Left lung (tissue), 14 donors: ENCODE measurements at places on chromosomes 7 and 10. TPM values are rescaled to one million over a fixed set of nuclear protein-coding genes. Genes with fewer than 3 reads are reported as not detected.

DNA sequence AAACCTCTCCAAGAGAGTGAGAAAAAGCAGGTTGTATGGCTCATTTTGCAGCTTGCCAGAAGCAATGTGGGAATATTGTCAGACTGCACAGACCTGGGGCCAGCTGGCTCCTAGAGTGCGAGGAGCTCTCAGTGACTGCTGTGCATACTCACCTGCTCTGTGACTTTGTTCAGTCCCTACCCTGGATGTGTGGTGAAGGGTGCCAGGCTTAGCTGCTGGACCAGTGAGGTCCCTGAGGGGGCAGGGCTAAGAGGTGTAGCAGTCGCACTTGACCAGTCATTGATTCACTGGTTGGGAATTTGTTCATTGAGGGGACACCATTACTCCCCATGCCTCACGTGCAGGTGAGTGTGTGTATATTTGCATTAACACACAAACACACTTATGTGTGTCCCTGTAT lies 60.1 kb downstream of the IKZF1 start:
- H3K27me3 ChIP-seq, result no peaks in the 10 kb centered on the region
- DNase-seq, result no peak
- no peak overlapping the region for H3K4me3 ChIP-seq
- peaks cover 29% of the 10 kb centered on the region for H3K4me1 ChIP-seq
- peak overlapping the region; percentile 7 for H3K27ac ChIP-seq

- peaks cover 95% of the 10 kb centered on the region for H3K27me3 ChIP-seq
- no peaks in the 10 kb centered on the region for H3K36me3 ChIP-seq
- H3K27ac ChIP-seq, result no peak overlapping the region
- no peak for DNase-seq
Measured at GRCh38 chr7:155507576-155507975, 38.8 kb downstream of the CNPY1 start.

DNA sequence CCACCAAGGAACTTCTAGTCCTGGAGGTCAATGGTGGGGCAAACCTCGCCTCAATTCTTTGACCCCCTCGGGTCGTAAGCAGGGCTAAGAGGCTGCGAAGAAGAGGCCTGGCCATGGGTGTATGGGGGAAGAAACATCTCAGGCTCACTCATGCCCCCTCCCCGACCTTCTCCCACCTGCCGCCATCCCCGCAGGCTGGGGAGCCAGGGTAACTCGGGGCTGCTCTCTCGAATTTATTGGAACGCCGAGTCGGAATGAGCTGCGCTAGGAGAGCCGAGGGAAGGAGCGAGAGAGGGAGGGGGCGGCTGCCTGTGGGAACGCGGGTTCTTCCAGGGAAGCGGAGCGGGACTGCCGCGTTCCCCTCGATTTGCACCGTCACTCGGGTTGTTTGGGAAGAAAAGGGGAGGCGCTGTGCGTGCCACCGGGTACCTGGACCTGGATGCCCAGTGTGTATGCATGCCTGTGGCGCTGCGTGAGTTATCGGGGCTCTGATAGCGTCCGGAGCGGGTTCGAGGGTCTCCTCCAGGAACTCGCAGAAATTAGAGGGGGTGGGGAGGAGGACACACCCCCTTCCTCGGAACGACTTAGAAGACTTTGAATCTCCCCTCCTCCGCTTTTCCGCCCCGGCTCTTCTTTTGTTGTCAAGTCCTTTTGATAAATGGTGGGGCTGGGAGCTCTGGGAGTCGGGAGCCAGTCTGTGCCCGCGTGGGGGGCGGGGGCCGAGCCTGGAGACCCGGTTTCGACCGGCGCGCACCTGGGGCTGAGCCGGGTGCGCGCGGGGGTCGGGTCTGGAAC lies 1.8 kb upstream of the ZNF503 start:
- peaks cover 98% of the 10 kb centered on the region for H3K27me3 ChIP-seq

- no peaks in the 10 kb centered on the region for H3K27me3 ChIP-seq
- H3K27ac ChIP-seq, result no peak overlapping the region
- H3K36me3 ChIP-seq, result no peaks in the 10 kb centered on the region
- H3K4me1 ChIP-seq, result peaks cover 15% of the 10 kb centered on the region
- H3K4me3 ChIP-seq, result no peak overlapping the region
- DNase-seq, result no peak
Measured at GRCh38 chr10:114665406-114665805, 7.3 kb upstream of the ABLIM1 start.

GRCh38 chr7:106756884-106757283 lies 95.9 kb upstream of the CCDC71L start:
- no peaks in the 10 kb centered on the region for H3K4me1 ChIP-seq
- H3K27ac ChIP-seq, result no peak overlapping the region
- no peaks in the 10 kb centered on the region for H3K36me3 ChIP-seq
- no peak for DNase-seq
- H3K27me3 ChIP-seq, result no peaks in the 10 kb centered on the region

GRCh38 chr7:103915680-103916357 lies 73.6 kb downstream of the RELN start:
- no peaks in the 10 kb centered on the region for H3K4me1 ChIP-seq
- no peak for DNase-seq
- H3K36me3 ChIP-seq, result no peaks in the 10 kb centered on the region
- H3K27me3 ChIP-seq, result no peaks in the 10 kb centered on the region
- H3K4me3 ChIP-seq, result no peak overlapping the region

DNA sequence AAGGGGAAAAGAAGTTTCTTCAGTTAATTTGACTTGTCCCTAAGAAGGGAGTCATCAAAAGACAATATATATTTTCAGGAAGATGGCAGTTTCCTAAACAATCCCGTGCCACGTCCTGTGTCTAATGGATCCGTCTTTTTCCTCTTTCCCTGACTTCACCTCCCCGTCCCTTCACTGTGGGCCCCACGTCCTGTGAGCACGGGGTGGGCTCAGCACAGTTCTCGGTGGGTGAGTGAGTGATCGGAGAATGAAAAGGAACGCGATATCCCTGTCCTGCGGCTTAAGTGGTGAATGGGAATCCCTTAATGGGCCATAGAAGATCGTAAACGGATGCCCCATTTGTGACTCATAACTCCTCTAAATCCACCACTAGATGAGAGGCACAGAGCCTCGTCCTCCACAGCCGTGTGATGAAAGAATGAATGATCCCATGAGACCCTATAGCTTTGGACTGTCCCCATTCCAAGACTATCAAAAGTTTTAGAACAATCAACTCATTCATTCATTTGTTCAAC lies 63.5 kb upstream of the PITRM1 start:
- H3K36me3 ChIP-seq, result no peaks in the 10 kb centered on the region
- no peak overlapping the region for H3K4me3 ChIP-seq
- no peaks in the 10 kb centered on the region for H3K27me3 ChIP-seq
- no peak overlapping the region for H3K27ac ChIP-seq

DNA sequence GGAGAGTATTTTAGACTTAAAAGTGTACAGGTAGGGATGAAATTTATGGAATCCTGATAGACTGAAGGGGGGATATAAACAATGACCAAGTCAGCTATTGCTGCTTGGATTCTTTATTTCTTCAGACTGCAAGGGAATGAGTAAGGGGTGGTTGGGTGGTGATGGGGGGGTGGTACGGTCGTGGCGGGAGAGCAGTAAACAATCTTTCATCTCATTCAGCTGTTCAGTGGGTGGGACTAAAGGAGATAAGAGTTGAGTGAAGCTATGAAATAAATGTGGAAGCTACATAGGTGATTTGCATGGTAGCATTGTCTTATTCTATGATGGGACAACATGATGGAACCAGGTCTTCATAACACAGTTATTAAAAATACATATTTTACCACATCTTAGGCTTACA lies 1.8 kb downstream of the SEPTIN7 start:
- no peaks in the 10 kb centered on the region for H3K27me3 ChIP-seq
- peak overlapping the region; percentile 98 for H3K27ac ChIP-seq
- H3K36me3 ChIP-seq, result no peaks in the 10 kb centered on the region
- no peak for DNase-seq
- H3K4me3 ChIP-seq, result no peak overlapping the region
- H3K4me1 ChIP-seq, result peaks cover 58% of the 10 kb centered on the region

DNA sequence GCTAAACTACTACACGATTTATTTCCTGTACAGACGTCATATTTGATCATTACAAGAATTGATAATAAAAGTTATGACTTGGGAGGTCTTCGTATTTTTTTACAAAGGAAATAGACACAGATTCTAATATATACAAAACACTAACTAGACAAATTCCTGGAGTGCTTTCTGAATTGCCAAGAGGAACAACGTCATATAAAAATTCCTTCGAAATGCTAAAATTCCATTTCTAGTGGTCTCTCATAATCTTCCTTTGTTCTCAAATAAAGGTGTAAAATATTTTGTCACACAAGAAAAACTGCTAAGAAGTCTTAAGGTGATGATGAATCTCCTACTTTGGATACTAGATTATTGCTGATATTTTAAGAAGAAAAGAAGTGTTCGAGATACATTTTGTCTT lies 85.4 kb downstream of the CDK6 start:
- H3K27ac ChIP-seq, result no peak overlapping the region
- no peak for DNase-seq
- H3K36me3 ChIP-seq, result no peaks in the 10 kb centered on the region
- H3K27me3 ChIP-seq, result no peaks in the 10 kb centered on the region
- H3K4me3 ChIP-seq, result no peak overlapping the region

DNA sequence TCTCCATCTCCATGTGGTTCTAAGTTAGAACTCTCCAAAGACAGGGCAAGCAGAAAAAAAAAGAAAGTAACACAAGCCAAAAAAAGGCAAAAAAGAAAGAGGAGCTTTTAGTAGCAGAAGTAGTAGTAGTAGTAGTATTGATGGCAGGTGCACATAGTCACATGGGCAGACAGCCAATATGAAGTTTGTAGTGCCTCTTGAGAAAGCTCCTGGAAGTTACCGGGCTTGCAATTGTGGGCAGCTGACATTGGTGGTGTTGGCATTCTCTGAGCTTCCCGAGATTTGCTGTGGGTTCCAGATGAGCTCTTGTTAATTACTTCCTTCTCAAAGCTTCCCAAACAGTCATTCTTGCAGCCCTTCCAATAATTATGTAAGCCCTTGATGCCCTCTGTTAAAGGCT lies 1128.5 kb downstream of the TYW1 start:
- no peaks in the 10 kb centered on the region for H3K36me3 ChIP-seq
- no peak overlapping the region for H3K4me3 ChIP-seq
- no peak overlapping the region for H3K27ac ChIP-seq

- H3K4me3 ChIP-seq, result no peak overlapping the region
- H3K27ac ChIP-seq, result no peak overlapping the region
- H3K36me3 ChIP-seq, result no peaks in the 10 kb centered on the region
- no peaks in the 10 kb centered on the region for H3K4me1 ChIP-seq
- H3K27me3 ChIP-seq, result no peaks in the 10 kb centered on the region
Measured at GRCh38 chr10:86160890-86161585, 205.6 kb downstream of the GRID1 start.

DNA sequence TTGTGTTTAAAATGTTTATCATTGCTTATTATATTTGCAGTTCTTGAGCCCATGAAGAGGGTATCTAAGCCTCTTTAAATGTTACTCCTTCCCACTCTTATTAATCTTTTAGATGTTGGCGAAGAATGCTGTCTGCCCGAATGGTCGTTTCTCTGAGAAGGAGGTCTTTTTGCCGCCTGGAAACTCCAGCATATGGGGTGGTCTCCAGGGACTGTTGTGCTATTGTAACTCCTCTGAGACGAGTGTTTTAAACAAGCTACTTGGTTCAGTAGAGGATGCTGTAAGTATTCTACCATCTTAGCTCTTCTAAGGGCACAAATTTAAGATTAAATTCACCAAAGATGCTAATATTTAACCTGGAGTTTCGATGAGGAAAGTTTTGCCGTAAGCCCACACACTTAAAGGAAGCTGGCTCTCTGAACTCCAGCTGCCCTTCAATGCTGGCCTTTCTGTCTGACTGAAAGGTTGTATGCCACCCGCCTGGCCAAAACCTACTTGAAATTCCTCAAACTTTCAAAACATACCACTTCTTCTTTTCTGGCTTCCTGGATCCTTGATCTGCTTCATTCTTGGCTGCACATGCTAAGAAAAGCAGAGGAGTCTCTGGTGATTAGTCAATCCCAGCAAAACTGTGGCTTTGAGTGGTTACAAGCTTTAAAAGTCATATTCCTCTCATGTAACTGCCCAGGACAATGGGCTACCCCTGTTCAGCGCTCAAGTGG lies 74.7 kb downstream of the ABCA13 start:
- H3K36me3 ChIP-seq, result no peaks in the 10 kb centered on the region
- peak; percentile 61 for DNase-seq
- H3K27me3 ChIP-seq, result no peaks in the 10 kb centered on the region
- H3K4me3 ChIP-seq, result no peak overlapping the region

DNA sequence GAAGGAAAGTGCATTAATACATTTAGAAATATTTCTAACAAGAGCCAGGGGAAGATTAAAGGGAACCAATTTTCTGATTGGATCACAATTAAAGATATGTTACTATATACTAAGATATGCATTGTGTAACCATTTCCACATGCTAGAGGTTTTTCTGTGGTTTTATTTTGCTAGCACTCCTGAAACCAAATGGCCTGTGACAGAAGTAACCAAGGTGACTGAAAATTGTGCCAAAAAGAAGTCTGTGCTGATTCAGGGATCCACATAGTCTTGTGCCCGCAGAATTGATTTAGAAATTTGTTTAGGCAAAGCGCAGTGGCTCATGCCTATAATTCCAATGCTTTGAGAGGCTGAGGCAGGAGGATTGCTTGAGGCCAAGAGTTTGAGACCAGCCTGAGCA lies 1.8 kb downstream of the CC2D2B start:
- DNase-seq, result no peak
- H3K27ac ChIP-seq, result no peak overlapping the region
- H3K36me3 ChIP-seq, result no peaks in the 10 kb centered on the region
- no peak overlapping the region for H3K4me3 ChIP-seq
- H3K4me1 ChIP-seq, result peaks cover 8% of the 10 kb centered on the region

DNA sequence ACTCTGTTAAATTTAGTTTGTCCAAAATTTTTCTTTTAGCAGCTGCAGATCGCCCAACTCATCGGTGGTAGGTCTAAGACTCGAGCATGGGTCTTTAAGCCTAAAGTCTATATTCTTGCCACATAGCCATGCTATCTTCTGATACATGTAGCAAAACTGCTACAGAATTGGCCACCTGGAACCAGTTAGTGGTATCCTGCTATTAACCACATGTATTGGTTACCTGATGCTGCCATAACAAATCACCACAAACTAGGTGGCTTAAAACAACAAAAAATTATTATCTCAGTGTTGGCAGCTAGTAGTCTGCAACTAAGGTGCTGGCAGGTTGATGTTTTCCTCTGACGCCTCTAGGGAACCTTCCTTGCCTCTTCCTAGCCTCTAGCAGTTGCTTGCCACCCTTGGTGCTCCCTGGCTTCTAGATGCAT lies 96.7 kb upstream of the PIK3CG start:
- H3K27ac ChIP-seq, result no peak overlapping the region
- H3K36me3 ChIP-seq, result no peaks in the 10 kb centered on the region
- no peak overlapping the region for H3K4me3 ChIP-seq
- DNase-seq, result no peak
- H3K4me1 ChIP-seq, result peaks cover 20% of the 10 kb centered on the region
- H3K27me3 ChIP-seq, result no peaks in the 10 kb centered on the region

GRCh38 chr7:135853499-135853898 lies 104.9 kb upstream of the FAM180A start:
- no peaks in the 10 kb centered on the region for H3K27me3 ChIP-seq
- no peak for DNase-seq
- H3K36me3 ChIP-seq, result no peaks in the 10 kb centered on the region
- H3K27ac ChIP-seq, result no peak overlapping the region
- no peak overlapping the region for H3K4me3 ChIP-seq

GRCh38 chr10:32049113-32049512 lies 7.1 kb downstream of the KIF5B start:
- no peak overlapping the region for H3K27ac ChIP-seq
- H3K4me1 ChIP-seq, result peaks cover 32% of the 10 kb centered on the region

The WNT2 gene
- 21.7 TPM for total RNA-seq

The WDFY4 gene
- total RNA-seq, result 9.3 TPM

The ANXA8 gene
- 7.7 TPM for total RNA-seq

The GPER1 gene
- total RNA-seq, result 11.6 TPM

The MOSPD3 gene
- 15.7 TPM for total RNA-seq

The LRMDA gene
- 21.0 TPM for total RNA-seq

The SPDYE2 gene
- not detected for total RNA-seq

The TMEM270 gene
- total RNA-seq, result not detected
